ENCODE measurements at places on chromosomes 11 and 22.
A peak's percentile ranks its signal among the peaks of the same experiment; 100 is the strongest.

DNA sequence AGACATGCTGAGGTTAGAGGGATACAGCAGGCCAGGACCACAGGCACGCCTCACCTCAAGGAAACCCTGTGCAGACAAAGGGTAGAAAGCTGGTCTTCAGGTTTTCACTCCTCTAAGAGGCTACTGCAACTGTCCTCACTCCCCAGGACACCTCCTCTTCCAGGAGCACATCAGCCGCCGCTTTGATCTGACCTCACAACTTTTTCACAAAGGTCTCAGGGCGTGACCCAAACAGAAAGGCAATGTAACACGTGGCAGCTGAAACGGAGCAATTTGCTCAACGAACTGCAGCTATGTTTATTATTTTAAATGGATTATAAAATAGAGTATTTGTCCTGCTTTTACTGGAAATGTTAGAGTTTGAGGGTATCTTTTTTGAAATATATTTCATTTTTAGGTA lies 46.1 kb downstream of the LARGE1 start:
- DNase-seq, result no peak

- DNase-seq, result no peak
Observed at GRCh38 chr11:61406067-61406466, 13.7 kb downstream of the TMEM216 start.

DNA sequence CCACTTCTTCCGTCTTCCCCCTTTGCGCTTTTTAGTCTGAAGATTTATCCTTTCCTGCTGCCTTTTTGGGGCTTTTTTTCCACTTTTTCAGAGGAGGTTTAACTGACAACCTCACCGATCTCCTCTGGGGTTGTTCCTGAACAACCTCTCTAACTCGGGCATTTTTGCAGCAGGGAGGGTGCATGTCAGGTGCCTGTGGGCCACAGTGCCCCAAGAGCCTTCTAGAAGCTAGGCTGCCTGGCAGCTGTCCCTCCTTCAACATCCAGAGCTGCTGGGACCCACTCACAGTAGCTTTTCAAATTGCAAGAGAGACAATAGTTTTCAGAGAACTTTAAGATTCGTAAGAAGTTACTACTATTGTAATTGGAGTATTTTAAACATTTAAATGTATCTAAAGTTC lies 1112.4 kb upstream of the CNTN5 start:
- no peak for DNase-seq

GRCh38 chr11:33891714-33892327 lies at the start of gene LMO2:
Gene LMO2, minus strand, starts transcription at chr11:33892076. Its CDS starts 22,360 bp downstream, at chr11:33869716.
- no peak for DNase-seq

DNA sequence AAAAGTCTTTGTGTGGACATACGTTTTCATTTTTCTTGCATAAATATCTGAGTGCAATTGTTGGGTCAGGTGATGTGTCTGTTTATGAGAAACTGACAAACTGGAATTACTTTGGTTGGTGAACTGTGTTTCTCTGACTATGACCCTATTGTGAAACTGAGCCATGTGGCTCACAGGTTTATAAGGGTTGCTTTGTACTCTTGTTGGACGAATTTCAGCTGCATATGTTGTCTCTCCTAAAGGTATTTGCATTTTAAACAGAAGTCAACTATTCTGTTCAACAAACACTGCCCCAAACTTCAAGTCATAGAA lies 34.4 kb upstream of the RASD2 start:
- no peak for DNase-seq

GRCh38 chr11:111312076-111312475 lies 13.7 kb downstream of the POU2AF3 start:
- no peak for DNase-seq

- DNase-seq, result no peak
Observed at GRCh38 chr22:39348909-39349505, 784 bp upstream of the SYNGR1 start.

GRCh38 chr11:69919659-69920344 lies 100.6 kb upstream of the FGF3 start:
- no peak for DNase-seq

DNA sequence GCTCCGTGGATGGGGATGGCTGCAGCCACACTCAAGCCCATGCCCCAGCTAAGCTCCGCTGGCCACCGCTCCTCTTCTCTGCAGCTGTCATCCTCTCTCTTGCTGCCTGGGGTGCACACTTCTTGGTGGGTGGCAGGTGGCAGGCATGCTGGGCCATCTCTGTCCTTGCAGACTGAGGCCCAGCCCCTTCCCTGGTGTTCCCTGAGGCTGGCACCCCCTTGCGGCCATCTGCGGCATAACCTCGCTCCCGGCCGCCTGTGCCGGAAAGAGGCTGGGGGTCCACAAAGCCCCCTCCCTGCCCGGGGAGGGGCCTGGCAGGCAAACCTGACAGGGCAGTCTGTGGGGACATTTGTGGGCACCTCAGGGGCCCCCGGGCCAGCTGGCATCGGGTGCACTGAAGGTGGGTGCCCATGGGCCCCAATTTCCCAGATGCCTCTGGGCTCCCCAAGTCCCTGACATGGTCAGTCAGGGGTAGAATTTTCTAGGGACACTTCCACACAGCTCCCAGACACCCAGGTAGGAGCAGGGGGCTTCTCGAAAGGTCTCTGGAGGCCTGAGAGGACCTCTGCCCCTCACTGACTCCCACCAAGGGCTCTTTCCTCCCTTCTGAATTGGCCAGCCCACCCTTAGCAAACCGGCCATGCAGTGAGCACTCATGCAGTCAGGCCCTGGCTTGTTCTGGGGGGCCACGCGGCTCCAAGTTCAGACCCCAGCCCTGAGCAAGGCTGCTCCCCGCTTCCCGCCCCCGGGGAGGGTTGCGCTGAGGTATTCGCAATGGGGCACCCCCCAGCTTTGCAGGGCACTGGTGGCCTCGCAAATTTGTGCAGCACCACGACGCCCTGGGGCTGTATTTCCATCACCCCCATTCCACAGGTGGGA lies 23.5 kb upstream of the TH start:
- no peak for DNase-seq

GRCh38 chr11:70470127-70470526 lies 71.8 kb downstream of the CTTN start:
- DNase-seq, result no peak

DNA sequence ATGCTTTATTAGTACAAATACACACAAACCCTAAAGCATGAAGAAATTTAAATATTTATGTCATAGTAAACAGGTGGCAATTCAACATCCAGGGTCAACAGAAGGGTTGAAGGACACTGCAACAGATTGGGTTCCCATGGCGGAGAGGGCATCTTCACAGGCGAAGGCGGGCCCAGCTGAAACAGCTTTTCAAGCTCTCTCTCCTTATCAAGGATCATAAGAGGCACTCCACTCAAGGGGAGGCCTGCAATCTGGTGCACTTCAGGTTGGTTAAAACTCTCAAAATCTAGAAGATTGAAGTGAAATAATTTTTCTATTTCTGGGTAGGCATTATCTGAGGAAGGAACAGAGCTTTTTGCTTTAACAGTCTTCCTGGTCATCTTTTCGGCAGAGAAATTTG lies 16.8 kb upstream of the SLC22A8 start:
- DNase-seq, result no peak

- DNase-seq, result no peak
Observed at GRCh38 chr11:43933608-43934551, 8.6 kb upstream of the C11orf96 start.

GRCh38 chr11:37322333-37323194 lies 724.5 kb upstream of the RAG2 start:
- DNase-seq, result no peak

DNA sequence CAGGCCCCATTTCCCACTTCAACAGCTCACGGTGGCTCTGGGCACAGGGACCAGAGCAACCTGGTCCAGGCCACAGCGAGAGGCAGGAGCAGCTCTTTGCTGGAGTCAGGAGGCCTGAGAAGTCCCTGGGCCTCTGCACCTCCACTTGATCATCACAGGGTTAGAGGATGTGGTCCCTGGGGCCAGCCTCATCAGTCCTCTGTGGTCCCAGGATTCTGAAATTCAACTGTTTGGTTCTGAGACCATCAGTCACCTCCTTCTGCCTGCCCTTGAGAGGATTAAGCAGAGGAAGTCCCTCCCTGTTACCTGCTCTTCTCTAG lies 24.9 kb upstream of the CBX7 start:
- DNase-seq, result no peak

GRCh38 chr11:56916587-56916986 lies 72.1 kb upstream of the OR5AK2 start:
- no peak for DNase-seq

DNA sequence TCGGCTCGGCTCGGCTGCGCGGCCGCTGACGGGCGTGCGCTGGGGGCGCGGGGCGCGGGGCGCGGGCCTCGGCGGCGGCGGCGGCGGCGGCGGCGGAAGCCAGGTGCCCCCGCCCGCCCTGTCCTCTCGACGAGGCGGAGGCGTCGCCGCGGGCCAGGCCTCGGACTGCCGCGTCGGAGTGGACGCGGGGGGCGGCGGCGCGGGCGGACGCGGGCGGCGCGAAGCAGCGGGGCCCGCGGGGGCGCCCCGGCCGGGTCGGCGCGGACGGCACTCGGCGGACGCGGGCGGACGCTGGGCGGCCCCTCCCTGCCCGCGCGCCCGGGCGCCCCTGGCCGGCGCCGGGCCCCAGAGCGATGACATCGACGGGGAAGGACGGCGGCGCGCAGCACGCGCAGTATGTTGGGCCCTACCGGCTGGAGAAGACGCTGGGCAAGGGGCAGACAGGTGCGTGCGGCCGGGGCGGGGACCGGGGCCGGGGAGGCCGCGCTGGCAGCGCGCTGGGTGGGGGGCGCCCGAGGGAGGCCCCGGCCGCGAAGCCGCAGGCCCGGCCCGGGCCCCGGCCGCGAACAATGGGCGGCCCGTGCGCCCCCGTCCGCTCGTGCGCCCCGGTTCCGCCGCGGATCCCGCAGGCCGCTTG lies at the start of gene BRSK2:
BRSK2 (plus strand) TSS at position 3 of the 637 bp plus-strand sequence; CDS start at position 354, 351 bp downstream.
- no peak for DNase-seq

- DNase-seq, result no peak
Observed at GRCh38 chr11:47981667-47982404, 1.5 kb downstream of the PTPRJ start.

DNA sequence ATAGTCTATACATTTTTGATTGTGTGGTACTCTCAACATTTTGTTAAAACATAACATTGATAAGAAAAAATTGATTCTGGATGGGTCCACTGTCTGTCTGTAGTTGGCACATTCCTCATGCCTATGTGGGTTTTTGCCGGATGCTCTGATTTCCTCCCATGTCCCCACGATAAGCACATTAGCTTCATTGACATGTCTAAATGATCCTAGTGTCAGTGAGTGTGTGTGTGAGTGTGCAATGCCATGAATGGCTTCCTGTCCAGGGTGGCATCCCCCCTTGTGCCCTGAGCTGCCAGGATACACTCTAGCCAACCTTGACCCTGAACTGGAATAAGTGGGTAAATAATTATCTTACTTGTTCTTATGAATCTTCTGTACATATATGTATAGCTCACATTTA lies 5.4 kb downstream of the SFI1 start:
- no peak for DNase-seq

- no peak for DNase-seq
Observed at GRCh38 chr22:42114721-42115120, 15.9 kb downstream of the CYP2D6 start.

DNA sequence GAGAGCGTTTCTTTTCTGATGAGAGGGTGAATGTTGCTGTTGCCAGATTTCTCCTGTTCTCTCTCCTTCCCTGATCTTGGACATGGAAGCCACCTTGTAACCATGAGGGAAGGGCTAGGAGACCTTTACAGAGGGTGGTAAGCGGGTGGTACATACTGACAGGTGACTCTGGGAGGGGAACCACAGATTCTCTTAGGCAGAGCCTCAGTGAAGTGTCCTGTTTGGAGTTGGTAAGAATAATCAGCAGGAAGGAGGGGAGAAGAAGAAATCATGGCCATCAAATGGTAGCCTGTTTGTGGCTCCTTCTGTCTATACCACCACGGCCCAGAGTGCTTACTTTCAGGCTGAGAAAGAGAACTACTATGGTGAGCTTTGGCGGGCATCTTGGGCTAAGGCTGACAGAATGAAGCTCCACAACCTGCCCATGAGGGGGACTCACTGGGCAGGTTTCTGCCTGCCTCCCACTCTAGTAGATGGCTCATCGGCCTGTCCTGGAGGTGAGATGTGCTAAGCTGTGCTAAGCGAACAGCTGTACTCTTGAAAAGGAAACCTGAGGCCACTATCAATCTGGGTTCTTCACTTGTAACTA lies 55.3 kb upstream of the CLTCL1 start:
- no peak for DNase-seq

- no peak for DNase-seq
Observed at GRCh38 chr11:131005829-131006228, 89.5 kb upstream of the SNX19 start.

- peak; percentile 62 for DNase-seq
Observed at GRCh38 chr11:66068154-66068821, 1.8 kb upstream of the PACS1 start.

DNA sequence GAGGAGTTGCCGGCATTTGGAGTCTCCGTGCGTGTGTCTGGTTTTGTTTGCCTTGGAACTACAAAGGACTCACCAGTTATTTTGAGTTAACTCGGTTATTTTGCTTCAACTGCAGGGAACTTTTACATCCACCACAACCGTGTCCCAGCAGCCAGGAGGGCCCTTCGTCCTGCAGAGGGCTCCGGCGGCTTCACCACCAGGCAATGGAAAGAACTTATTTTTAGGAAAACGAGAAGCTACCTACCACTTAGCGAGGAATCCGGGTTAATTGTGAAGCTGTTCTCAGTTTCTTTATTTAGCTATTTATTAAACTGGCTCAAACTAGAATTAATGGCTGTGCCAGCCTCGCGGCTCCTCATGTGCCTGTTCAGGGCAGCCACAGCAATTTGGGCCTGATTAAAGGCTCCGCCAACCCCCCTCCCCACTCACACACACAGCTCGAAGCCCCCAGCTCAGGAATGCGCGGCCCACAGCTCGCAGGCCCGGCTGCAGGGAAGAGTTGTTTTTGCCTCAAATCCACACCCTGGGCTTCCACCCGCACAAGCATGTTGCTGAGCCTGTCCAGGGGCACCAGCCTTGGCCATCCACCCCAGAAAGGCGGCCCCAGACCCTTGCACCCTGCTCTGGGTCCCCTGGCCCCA lies 55.9 kb upstream of the FGF3 start:
- DNase-seq, result no peak

GRCh38 chr11:112555491-112556364 lies 295.1 kb upstream of the PLET1 start:
- peak; percentile 62 for DNase-seq

DNA sequence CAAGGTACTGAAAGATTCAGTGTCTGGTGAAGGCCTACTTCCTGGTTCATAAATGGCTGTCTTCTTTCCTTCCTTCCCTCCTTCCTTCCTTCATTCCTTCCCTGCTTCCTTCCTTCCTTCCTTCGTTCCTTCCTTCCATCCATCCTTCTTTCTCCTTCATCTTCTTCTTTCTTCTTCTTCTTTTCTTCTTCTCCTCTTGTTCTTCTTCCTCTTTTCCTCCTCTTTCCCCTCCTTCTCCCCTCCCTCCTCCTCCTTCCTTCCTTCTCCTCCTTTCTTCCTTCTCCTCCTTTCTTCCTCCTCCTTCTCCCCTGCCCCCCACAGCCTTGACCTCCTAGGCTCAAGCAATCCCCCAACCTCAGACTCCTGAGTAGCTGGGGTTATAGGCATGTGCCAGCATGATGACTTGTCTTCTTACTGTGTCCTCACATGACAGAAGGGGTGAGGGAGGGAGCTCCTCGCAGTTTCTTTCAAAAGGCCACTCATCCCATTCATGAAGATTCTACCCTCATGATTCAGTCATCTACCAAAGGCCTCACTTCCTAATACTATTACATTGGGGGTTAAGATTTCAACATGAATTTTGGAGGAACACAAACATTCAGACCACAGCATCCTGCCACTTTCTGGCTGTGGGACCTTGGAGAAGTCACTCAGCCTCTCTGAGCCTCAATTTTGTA lies 22.6 kb upstream of the CCDC134 start:
- no peak for DNase-seq
